Mesangial cell (primary cell): ENCODE measurements at places on chromosomes 5 and 9. TPM values are rescaled to one million over a fixed set of nuclear protein-coding genes. Genes with fewer than 3 reads are reported as not detected.

The FBP2 gene
- total RNA-seq: not detected in 2 replicates

The RMND5B gene
- total RNA-seq: 17.2 and 17.3 TPM in 2 replicates

The PCDHGB2 gene
- 0.65 and 2.5 TPM in 2 replicates for total RNA-seq

The CER1 gene
- total RNA-seq: not detected in 2 replicates

The LURAP1L gene
- total RNA-seq: 3.9 and 4.1 TPM in 2 replicates

The PCDHB5 gene
- total RNA-seq: 0.33 and 1.5 TPM in 2 replicates

The REEP2 gene
- 11.7 and 28.8 TPM in 2 replicates for total RNA-seq

The SLC27A4 gene
- 36.3 and 48.2 TPM in 2 replicates for total RNA-seq

The OR1J2 gene
- total RNA-seq: not detected in 2 replicates

The CRHBP gene
- total RNA-seq: 0.33 and 2.9 TPM in 2 replicates

The PTGS1 gene
- 0.16 and 1.4 TPM in 2 replicates for total RNA-seq

The CCDC192 gene
- total RNA-seq: not detected in 2 replicates

The CD180 gene
- total RNA-seq: not detected in 2 replicates

The COL27A1 gene
- total RNA-seq: 6.7 and 6.8 TPM in 2 replicates

The MYOT gene
- not detected in 2 replicates for total RNA-seq

The FBLL1 gene
- total RNA-seq: 0.25 and 0.33 TPM in 2 replicates
